Uterine smooth muscle cell (primary cell): ENCODE measurements at places on chromosomes 3 and 15. TPM values are rescaled to one million over a fixed set of nuclear protein-coding genes. Genes with fewer than 3 reads are reported as not detected.

TEX55 gene
- total RNA-seq: not detected in 2 replicates

ADAMTS9 gene
- 1.1 and 2.1 TPM in 2 replicates for total RNA-seq

PRSS50 gene
- 0.12 TPM in 1 of 2 replicates, not detected in the other for total RNA-seq

ADAMTS7 gene
- 1.2 and 2.2 TPM in 2 replicates for total RNA-seq

MUSTN1 gene
- 0.50 TPM in 1 of 2 replicates, not detected in the other for total RNA-seq

SCG3 gene
- not detected in 2 replicates for total RNA-seq

ZNF501 gene
- total RNA-seq: 7.1 and 8.1 TPM in 2 replicates

DIS3L gene
- 26.0 and 27.6 TPM in 2 replicates for total RNA-seq

PPM1L gene
- total RNA-seq: 0.75 and 0.77 TPM in 2 replicates

PARP15 gene
- total RNA-seq: under 0.01 and 0.11 TPM in 2 replicates

TRPM1 gene
- not detected in 2 replicates for total RNA-seq

ATP13A5 gene
- not detected in 2 replicates for total RNA-seq

SPINK8 gene
- total RNA-seq: not detected in 2 replicates

CCR9 gene
- total RNA-seq: not detected in 2 replicates

PYGO1 gene
- 5.9 and 10.6 TPM in 2 replicates for total RNA-seq

SLC27A2 gene
- 0.22 and 0.50 TPM in 2 replicates for total RNA-seq

EBLN2 gene
- total RNA-seq: 5.4 and 7.7 TPM in 2 replicates

PIGZ gene
- total RNA-seq: 2.1 and 3.9 TPM in 2 replicates

FOXB1 gene
- under 0.01 TPM in 1 of 2 replicates, not detected in the other for total RNA-seq

TERC gene
- total RNA-seq: 597 and 759 TPM in 2 replicates

CFAP100 gene
- not detected in 2 replicates for total RNA-seq

SAMMSON gene
- total RNA-seq: 0.11 and 0.25 TPM in 2 replicates

TM6SF1 gene
- total RNA-seq: 0.22 and 0.62 TPM in 2 replicates

CYP1A1 gene
- total RNA-seq: 0.12 TPM in 1 of 2 replicates, not detected in the other

PLA2G4B gene
- total RNA-seq: 1.2 and 1.9 TPM in 2 replicates

MCTP2 gene
- 2.2 and 4.1 TPM in 2 replicates for total RNA-seq

DUSP7 gene
- 7.9 and 8.6 TPM in 2 replicates for total RNA-seq

STRIT1 gene
- not detected in 2 replicates for total RNA-seq

NMB gene
- total RNA-seq: 3.6 and 4.0 TPM in 2 replicates

ROPN1 gene
- not detected in 2 replicates for total RNA-seq

MEX3B gene
- total RNA-seq: 2.2 and 6.4 TPM in 2 replicates

LRRN1 gene
- total RNA-seq: not detected in 2 replicates
